ENCODE measurements at places on chromosomes 3 and 15.

DNA sequence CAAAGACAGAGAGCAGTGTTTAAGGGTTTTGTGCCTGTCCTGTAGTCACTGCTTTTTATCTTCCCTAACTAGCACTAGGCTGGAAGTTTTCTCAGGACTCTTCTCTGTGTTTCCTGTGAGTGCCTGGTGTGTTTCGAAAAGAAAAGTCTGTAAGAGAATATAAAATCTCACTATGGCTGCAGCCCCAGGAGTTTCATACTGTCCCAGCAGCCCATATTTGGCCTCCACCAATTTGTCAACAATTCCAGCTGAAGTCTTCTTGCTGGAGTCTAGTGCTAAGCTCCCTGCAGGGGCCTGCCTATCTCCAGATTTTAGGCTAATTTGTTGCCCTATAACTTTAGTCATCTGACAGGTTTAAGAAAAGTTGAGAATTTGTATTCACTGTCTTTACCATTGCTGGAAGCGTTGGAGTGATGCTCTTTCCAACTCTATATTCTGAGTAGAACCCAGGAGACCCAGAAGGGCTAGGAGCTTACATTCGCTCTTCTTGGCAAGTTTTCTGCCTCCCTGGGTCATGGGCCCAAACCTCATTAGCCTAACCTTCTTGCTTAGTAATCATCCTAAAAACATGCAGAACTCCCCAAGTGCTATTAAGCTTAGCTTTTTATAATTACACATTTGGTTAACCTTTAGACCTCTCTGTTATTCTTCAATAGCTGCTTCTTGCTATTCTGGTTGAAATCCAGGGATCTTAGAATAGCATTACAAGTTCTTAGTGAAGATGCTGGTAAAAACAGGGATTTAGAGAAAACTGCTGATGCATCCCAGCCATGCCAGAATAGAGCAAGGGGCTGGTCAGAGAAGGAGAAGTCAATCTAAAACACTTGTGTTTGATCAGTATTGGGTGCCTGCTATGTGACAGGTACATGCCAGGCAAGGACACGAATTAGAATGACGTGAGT is 283.1 kb downstream of the NEK10 start:
- no peak for DNase-seq

DNA sequence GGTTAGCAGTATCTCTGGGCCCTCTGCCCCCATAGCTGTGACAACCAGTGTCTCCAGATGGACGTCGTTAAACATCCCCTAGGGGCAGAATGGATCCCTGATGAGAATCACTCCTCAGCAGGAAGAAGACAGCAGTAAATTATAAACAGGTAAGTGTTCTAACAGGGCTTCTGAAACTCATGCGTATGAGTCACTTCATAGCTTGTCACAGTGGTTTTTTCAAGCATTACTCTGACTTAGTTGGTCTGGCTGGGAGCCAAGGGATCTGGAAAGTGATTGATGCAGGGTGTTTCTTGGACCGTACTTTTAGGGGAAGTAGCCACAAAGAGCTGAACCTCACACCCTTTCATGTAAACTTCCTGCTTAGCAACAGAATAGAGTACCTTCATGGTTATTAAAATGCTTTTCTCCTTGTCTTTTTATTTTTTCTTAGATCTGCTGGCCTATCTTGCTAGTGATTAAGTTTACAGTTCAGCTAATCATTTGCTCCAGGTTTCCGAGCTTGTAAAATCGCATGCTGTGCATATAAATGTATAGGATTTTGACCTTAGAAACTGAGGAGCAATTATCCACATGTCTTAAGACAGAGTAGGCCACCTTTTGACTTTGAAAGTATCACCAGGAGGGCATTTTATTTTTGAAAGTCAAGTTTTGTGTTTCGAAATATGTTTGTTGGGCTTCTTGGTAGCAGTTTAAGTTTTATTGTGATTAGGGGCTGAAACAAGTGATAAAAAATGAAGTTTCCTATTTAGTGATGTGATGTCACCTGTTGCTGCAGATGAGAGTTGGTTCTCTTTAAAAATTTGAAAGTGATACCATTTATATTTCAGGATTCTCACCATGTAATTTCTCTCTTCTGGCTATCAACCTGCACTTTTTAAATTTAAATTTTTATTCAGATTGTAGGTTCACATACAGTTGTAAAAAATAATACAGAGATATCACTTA is 333.9 kb downstream of the PTPRG start:
- DNase-seq, result peak; percentile 30

DNA sequence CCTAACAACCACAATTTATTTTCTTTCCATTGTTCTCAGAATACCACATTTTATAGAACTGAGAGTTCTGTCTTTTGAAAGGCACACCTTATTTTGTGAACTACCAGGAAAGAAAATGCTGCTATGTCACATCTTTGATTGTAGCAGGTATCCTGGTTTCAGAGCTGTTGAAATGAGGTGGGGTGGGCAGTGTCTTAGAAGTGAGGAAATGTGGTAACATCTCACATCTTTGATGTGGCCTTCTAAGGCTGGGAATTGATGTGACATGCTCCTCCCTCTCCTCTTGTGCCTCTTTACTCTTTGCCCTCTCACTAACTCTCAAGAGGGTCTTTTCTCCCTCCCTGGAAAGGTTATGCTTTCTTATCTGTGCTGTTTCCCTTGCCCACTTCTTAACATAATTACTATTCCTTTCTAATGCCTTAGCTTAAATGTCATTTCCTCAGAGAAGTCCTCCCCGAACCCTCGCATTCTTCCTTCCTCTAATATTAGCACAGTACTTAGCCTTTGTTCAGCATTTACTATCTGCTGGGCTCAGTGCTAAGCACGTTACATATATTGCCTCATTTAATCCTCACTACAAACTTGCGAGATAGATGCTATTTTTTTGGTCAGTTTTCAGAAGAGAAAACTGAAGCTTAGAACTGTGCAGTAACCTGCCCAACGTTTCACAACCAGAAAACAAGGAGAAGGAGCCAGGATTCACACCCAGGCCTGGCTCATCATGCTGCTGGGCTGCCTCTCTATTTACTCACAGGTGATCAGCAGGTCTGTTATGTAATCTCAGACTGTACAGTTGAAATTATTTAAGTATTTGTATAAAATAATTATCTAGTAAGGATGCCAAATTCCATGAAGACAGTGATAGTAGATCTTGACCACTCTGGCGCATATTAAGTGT is 24.0 kb upstream of the SPTSSB start:
- DNase-seq, result no peak

DNA sequence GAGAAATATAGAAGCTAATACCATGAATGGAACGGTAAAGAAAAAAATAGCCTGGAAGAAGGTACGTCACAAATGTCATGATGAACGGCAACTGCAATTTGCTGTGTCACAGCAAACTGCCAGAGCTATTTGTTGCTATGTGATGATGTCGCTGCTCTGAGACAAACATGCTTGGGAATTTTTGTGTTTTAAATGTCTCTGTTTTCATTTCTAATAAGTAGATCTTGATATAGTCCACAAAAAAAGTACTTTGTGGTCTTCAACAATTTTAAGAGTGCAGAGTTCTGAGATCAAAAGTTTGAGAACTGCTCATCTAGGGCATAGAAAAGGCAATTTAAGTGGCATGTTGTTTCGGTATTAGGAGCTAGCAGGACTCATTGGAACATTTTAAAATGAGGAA is 4.3 kb upstream of the NR1D2 start:
- no peak for DNase-seq

GRCh38 chr3:125150525-125151441 is 61.8 kb downstream of the SLC12A8 start:
- peak; percentile 11 for DNase-seq

GRCh38 chr15:50124631-50125030 is 5.6 kb upstream of the ATP8B4 start:
- no peak for DNase-seq

GRCh38 chr3:97793420-97794019 is 28.3 kb upstream of the CRYBG3 start:
- no peak for DNase-seq

DNA sequence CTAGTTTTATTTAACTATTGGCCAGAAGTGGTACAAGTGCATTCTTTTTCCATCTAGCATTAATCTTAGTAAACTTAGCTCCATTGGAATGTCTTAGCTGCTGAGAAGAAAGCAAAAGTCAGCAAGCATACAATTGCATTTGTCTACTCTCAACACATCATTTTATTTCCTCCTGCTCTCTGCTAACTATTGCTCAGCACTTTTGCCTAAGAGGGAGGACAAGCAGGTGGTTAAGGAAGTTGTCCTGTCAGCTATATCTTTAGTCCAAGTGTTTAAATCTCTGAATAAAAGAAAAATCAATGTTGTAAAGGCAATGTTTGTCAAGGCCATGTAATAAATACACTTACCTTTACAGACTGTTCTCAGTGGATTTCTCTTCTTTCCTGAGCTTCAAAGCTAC is 51.0 kb downstream of the FHIT start:
- no peak for DNase-seq

DNA sequence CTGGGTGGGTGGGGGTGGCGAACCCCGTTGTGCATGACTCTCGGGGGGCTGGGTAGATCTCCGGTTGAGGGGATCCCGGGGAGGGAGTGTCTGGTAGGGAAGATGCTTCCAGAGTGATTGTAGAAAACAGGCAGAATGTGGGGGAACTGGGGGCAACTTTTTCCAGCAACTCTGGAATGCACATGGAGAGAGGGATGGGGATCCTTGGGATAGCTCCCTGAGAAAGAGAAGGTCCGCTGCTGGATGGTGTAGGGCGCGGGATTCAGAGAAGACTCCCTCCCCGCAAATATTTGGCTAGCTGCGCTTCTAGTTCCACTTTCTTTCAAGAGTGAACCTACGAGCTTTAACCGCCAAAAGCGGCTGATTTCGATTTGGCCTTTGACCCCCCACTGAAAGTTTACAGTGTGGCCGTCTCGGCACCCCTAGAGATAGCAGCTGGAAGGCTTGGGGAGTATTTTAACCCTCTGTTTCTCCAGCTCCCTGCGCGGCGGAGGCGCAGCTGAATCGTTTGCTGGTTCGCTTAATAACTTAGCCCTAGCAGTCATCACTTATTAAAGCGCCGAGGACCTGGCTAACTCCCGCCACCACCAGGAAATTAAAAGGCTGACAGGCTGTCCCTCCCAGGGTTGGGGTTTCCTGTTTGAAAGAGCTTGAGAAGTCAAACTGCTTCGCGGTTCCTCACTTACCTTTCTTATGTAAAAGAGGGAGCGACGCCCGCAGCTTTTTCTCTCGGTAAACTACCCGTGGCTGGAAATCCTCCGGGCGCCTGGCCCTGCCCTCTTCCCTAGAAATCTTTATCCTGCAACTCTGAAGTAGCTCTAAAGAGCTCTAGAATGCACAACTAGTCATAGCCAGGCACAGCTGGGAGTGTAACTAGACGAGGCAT is 1.2 kb downstream of the PHLDB2 start:
- DNase-seq, result peak; percentile 17

DNA sequence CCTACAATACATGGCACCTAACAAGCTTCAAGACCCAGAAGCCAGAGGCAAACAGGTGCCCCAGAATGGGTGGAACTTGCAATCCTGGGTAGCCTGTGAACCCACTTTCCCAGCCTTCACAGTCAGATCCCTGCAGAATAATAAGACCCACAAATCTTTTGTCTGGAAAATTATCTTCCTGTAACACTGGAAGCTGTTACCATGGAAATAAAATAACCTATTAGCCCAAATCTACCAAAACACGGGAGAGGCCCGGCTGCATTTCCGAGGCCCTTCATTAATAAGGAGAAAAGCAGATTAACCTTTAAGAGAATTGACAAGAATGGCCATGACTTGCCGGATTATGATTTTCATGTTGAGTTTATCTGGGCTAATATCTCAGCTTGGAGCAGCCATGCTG is 256.1 kb upstream of the PROK2 start:
- DNase-seq, result no peak

GRCh38 chr15:73500696-73501095 is 57.7 kb downstream of the REC114 start:
- DNase-seq, result no peak

All from activated CD8-positive, alpha-beta memory T cell treated with anti-CD3 and anti-CD28 coated beads for 1 hour (primary cell).